ENCODE measurements at places on chromosomes 5 and 9.

DNA sequence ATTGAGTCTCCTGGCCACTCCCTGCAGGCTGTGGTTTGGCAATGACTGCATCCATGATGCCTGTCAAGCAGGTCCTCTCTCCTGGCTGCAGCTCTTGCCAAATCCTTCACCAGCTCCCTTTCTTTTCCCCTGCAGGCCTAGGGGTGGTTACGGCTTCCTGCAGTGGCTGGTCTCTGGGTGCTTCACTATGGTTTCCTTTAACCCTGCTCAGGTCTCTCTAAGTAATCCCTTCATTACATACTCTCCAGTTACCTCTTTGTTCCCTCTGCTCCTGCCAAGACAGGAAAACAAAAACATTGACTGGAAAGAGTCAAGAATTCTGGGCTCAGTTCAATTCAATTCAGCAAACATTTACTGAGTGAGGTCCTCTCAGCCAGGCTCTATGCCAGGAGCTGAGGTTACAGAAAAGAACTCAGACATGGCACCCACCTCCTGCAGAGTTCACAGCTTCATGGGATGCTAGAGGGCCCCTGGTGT is 19.8 kb upstream of the PTPN3 start:
- no peak for DNase-seq

DNA sequence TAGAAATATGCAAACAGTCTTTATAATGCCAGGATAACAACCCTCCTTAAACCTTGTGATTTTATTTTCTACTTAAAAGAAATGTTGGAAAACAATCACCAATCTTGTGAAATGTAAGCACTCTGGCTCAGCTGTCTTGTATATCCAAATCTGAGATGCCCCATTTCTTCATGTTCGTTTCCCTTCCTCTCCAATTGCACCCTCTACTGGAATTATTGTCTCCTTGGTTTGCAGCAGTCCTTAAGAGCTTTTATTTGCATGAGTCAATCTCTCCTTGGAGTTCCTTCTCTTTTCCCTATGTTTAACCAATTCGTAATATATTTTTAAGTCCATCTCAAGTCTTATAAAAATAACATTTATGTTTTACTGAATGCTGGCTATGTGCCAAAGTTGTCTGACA is 362.0 kb upstream of the CDH10 start:
- DNase-seq, result peak; percentile 17

DNA sequence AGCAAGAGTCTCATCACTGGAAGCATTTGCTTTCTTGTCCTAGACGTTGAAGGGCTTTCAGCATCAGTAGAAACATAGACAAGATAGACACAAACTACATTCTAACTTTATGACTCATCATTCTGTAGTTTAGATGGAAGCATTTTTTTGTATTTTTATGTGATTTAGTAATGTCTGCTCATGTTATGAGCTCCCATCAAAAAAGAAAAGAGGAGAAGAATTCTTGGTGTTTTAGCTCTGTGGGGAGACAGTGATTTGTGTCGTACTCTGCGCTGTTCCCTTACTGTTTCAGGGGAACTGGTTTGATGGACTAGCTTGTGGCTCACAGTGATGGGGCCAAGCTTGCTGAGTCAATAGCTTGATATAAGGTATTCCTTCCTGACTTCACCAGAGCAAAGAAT is 159.2 kb upstream of the WWC1 start:
- no peak for DNase-seq

DNA sequence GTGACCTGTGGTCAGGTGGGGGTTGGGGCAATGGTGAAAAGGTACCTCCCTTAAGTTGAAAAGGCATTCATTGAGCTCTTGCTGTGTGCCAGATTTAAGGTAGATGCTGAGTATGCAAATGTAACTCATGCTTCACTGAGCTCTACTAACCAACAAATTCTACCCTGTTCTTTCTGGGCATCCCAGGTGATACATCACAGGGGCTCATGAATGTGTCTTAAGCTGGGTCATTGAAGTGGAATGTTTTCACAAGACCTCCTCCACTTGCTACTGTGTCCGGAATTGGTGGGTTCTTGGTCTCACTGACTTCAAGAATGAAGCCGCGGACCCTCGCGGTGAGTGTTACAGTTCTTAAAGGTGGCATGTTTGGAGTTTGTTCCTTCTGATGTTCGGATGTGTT is 362.8 kb upstream of the ZNF462 start:
- DNase-seq, result no peak

DNA sequence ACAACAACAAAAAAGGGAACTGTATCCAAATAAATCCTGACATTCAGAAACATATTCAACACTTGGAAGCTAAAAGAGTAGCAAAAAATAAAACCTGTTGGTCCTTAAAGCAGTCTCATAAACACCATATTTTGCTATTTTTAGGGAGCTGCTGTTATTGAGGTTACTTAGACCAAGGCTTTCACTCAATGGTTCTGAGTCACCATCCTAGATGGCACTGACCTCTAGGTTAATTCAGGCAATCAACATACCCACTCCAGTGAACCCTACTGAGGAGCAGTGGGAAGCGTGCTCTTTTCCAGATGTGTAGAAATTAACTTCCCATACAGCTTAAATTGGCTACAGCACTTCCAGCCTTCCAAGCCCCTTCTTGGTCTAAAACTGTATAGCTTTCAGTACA is 5.2 kb downstream of the GNAQ start:
- DNase-seq, result no peak

- no peak for DNase-seq
Observed at GRCh38 chr5:9834871-9835770, 205.0 kb upstream of the TAS2R1 start.

- no peak for DNase-seq
Observed at GRCh38 chr9:9045572-9045971, 1246.0 kb upstream of the DMAC1 start.

DNA sequence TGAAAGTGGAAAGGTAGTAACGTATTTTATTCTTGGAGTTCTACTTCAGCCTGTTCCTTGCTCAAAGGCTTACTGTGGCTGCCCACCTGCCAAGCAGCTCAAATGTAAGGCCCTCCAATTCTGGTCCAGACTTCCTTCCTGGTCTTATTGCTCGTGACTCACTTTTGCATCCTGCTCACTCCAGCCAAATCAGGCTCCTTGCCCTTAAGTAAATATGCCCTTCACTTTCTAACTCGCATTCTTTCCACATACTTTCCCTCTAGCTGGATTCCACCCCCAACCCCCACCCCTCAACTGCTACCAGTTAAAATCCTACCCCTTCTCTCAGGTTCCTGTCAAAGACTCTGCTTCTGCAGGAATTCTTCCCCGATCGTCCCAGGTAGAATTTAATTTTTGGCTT is 96.6 kb downstream of the GALNT10 start:
- no peak for DNase-seq

DNA sequence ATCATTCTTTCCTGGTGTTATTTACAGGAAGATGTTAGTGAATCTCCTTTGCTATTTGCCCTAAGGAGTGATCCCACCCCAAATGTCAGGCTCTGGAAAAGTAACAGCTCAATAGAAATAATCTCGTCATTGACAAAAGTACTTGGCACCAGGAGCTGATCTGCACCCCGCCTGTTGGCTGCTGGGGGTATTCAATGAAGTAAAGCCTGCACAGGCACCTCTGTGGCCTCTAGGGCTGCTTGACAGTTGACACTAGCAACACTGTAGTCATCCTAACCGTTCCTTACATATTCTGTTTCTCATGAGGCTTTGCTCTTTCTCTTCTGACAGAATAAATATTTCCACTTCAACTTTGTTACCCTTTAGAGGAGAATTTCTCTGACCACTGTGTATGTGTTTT is 103.4 kb downstream of the DOCK2 start:
- DNase-seq, result no peak

- DNase-seq, result no peak
Observed at GRCh38 chr5:164175083-164175482, 669.7 kb downstream of the MAT2B start.

GRCh38 chr9:136584934-136585333 is 39.1 kb upstream of the NOTCH1 start:
- no peak for DNase-seq

- peak; percentile 74 for DNase-seq
Observed at GRCh38 chr5:158812408-158812807, 287.3 kb downstream of the EBF1 start.

GRCh38 chr5:57243286-57244137 is 69.7 kb downstream of the GPBP1 start:
- no peak for DNase-seq

GRCh38 chr5:1882337-1883119 is at the start of gene IRX4:
Gene IRX4, minus strand, starts transcription at chr5:1882925. Its CDS starts 278 bp downstream, at chr5:1882647.
- DNase-seq, result no peak

DNA sequence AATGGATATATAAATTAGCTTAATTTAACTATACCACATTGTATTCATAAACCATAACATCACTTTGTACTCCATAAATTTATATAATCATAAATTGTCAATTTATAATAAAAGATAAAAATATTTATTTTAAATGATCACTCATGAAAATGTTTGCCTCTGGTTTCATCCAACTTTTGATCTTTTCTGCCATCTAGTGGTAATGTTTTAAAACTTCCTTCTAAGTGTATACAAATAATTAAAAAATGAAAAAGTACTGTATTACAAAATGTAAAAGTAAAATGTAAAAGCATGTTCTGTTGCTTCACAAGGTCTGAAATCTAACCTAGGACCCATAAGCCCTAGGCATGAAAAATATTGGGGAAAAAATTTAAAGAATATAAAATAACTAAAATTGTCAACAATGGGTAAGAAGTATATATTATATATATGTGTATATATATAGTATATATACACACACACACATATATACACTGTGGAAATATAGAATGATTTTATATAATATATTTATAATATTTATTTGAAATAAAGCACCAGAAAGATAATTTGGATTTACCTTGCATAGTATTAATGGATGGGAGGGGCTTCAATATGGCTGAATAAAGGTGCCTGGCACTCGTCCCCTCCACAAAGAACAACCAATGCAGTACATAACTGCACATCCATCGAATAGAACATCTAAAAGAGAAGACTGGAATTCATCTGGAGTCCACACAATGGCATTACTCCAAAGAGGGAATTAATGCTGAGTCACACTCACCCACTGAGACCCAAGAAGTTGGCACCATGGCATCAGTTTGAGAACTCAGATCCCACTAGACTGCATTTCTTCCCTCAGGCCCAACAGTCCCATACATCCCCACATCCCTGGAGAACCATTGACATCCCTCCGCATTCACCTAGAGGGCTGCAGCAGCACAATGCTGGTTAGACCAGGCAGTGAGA is 32.5 kb downstream of the ANXA1 start:
- peak; percentile 64 for DNase-seq

GRCh38 chr9:93346231-93347112 is 105.0 kb upstream of the FAM120A start:
- DNase-seq, result no peak

DNA sequence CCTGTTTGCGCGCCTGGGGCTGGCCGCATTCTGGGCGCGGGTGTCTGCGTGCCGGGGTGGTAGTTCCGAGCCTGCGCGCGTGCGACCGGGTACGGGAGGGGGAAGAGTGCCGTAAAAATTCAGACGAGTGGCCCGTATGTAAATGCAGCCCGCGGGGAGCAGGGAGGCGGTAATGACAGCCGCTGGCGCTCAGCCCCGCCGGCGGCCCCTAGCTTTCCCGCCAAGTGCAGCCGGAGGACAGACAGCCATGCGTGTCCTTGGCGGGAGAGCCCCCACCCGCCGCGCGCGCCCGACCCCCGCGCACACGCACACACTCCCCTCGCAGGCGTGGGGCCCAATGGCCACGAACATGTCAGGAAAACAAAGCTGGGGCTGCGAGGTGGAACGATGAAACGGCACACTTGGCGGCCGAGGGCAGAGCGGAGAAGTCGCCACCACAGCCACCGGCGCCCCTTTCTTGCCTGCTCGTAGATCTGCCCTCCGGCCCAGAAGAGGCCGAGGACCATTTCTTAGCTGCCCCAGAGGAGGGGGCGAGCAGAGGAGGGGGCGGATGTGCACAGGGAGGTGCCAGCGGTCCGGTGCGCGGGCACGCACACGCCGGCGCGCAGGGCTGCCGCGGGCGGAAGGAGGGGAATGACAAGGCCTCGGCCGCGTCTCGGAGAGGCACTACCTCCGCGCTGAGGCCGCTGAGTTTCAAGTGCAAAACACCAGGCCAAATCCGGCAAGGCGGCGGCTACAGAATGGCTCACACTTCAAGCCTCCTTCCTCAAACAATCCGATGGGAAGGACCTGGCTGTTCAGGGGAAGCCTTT is 208.4 kb downstream of the MEF2C start:
- DNase-seq, result no peak

GRCh38 chr9:82101475-82101874 is 112.9 kb downstream of the SPATA31D1 start:
- DNase-seq, result peak; percentile 47

DNA sequence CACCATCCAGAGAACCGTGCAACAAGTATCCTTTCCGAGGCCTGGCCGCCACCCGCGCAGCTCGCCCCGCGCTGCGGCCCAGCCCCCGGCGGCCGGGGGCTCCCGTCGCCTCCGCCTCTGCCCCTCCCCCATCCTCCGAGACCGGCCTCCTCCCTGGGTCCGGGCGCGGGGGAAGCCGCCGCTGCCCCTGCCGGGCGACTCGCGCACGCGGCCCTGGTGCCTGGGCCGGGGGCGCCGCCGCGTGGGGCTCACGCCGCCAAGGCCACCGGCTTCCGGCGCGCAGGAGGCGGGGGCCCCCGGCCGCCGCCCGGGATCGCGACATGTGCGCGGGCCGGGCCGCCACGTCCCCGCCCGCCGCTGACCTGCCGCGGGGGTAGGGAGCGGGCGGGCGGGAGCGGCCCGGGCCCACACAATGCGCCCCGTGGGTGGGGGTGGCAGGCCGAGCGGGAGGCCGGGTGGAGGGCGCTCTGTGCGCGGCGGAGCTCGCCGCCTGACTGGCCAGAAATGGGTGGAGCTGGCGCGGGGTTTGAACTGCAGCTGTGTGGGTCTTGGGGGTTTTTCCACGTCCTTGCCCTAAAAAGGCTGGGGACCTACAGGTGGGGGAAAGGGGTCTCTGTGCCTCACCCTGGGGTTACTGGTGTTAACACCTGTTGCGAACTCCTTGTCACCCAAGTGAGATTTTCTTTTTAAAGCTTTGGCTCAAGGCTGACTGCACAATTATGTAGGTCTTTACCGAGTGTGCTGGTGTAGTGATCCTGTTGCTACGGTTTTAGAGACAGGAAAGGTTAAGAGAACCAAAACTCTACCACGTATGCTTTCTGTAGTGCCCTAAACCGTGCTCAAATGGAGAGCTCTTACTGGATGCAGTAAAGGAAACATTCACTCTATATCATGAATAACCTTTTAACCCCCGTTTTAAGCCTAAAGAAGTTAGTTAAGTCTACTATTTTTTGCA is 32.3 kb downstream of the TNPO1 start:
- DNase-seq, result peak; percentile 16
